ENCODE measurements at places on chromosomes 7 and 10.

DNA sequence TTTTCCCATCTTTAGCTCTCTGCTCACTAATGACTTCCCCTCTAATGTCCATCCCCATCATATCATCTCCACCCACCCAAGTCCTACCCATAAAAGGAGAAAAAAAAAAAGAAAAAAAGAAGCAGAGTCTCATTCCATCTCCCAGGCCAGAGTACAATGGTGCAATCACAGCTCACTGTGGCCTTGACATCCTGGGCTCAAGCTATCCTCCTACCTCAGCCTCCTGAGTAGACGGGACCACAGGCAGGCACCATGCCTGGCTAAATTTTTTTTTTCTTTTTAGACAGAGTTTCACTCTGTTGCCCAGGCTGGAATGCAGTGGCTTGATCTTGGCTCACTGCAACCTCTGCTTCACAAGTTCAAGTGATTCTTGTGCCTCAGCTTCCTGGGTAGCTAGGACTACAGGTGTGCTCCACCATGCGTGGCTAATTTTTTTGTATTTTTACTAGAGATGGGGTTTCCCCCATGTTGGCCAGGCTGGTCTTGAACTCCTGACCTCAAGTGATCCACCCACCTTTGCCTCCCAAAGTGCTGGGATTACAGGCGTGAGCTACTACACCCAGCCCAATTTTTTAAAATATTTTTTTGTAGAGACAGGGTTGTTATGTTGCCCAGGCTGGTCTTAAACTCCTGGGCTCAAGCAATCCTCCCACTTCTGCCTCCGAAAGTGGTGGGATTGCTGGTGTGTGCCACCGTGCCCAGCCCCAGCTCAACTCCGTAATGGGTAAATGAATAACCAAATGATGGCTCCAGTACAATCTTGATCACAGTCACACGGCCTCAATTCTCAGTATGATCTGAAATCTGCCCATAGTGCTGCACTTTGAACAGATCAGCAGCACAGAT lies 24.6 kb upstream of the SGMS1 start:
- H3K4me1 ChIP-seq, result peaks cover 13% of the 10 kb centered on the region
- H3K27me3 ChIP-seq, result no peaks in the 10 kb centered on the region
- H3K27ac ChIP-seq, result no peak overlapping the region
- no peak for DNase-seq
- no peak overlapping the region for H3K4me3 ChIP-seq

DNA sequence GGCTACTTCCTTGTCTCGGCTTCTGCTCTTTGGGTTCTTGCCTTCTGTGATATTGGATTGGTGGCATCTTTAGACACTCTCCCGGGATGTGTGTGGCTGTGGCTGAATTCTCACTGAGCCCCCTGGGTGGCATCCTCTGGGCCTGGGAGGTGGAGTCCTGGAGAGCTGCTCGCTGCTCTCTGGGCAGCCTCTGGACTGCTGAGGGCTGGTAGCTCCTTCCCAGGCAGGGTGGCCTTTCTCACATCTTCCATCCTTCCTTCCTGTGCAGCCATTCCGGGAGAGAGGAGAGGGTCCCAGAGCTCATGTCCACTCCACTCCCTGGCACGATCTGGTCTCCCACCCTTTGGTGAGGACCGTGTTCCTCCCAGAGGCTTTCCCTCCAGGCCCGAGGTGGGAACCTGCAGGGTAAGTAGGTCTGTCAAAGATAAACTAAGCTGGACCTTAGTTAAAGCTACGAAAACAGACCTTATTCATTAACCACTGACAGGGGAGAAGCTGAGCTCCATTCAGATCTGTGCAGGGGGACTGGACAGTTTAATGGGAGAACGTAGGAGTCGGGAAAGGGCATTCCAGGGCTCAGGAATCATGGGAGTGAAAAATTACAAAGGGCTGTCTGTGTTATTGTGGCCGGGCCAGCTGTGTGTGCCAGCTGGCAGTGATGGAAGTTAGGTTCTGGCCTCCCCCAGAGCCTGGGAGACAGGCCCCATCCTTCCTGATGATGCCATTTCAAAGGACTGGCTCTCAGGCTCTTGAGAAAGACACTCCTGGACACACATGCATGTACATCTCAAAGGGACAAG lies 8.7 kb downstream of the ATP6V0E2 start:
- no peak for DNase-seq
- peak overlapping the region; percentile 26 for H3K27ac ChIP-seq
- H3K4me3 ChIP-seq, result no peak overlapping the region
- H3K27me3 ChIP-seq, result no peaks in the 10 kb centered on the region

DNA sequence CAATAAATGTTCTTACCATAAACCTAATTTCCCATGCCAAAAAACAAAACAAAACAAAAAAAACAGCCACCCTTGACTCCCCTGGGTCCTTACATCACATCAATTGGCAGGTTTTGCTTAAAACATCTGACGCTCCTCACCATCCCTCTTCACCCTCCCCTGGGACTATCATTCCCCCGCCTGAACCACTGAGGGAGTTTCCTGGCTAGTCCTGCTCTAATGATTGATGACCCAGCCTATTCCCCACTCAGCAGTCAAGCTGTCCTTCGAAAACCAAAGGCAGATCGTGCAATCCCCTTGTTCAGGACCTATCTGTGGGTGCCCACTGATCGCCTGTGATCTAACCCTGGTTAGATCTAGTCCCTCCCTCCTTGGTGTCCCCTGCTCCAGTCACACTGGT lies 11.2 kb upstream of the FRMPD2 start:
- no peaks in the 10 kb centered on the region for H3K36me3 ChIP-seq
- H3K4me1 ChIP-seq, result peaks cover 7% of the 10 kb centered on the region
- no peak overlapping the region for H3K27ac ChIP-seq
- H3K27me3 ChIP-seq, result peaks cover 20% of the 10 kb centered on the region

- DNase-seq, result no peak
- H3K27ac ChIP-seq, result no peak overlapping the region
- H3K4me3 ChIP-seq, result no peak overlapping the region
- peaks cover 2% of the 10 kb centered on the region for H3K4me1 ChIP-seq
- H3K27me3 ChIP-seq, result no peaks in the 10 kb centered on the region
These were observed 42.5 kb downstream of the MRC1 start for GRCh38 chr10:17851611-17852010.

- peaks cover 7% of the 10 kb centered on the region for H3K27me3 ChIP-seq
- H3K27ac ChIP-seq, result peak within 1 kb of the TSS; percentile 67
- H3K4me1 ChIP-seq, result peaks cover 41% of the 10 kb centered on the region
- no peaks in the 10 kb centered on the region for H3K36me3 ChIP-seq
- peak; percentile 29 for DNase-seq
These were observed at the start of gene C10orf67 for GRCh38 chr10:23344241-23344841. Gene C10orf67, minus strand, starts transcription at chr10:23344797. Its CDS starts 23 bp downstream, at chr10:23344774.

DNA sequence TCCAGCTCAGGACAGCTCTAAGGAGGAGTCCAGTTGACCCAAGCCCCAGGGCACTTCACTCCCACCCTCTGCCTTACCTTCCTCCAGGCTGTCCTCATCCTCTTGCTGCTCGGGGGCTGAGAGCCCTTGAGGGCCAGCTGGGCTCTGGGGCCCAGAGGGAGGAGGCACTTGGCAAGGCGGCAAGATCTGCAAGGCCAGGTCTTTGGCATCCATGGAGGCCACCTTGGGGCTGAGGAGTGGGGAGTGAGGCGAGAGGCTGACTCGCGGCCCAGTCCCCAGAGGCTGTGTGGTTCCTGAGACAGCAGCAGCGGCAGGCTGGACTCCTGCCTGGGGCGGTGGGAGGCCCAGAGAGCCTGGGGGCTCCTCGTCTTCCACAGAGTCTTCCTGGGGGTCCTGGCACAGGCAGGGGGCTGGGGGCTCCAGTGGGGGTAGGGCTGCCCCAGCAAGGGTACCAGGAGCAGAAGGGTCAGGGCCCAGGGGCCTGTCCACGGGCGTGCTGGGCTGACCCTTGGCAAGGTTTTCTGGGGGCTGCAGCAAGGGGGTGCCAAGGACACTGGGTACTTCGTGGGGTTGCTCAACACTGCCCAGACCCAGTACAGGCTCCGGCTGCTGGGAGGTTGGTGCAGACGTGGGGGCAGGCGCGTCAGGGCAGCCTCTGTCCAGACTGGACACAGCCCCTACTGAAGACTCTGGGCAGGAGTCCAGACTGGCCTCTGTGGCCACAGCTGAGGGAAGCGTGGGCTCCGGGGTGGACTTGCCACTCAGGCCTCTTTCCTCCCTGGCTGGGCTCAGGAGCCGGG lies 6.5 kb downstream of the NACAD start:
- DNase-seq, result no peak
- no peaks in the 10 kb centered on the region for H3K27me3 ChIP-seq
- no peak overlapping the region for H3K27ac ChIP-seq
- no peaks in the 10 kb centered on the region for H3K36me3 ChIP-seq
- no peaks in the 10 kb centered on the region for H3K4me1 ChIP-seq

DNA sequence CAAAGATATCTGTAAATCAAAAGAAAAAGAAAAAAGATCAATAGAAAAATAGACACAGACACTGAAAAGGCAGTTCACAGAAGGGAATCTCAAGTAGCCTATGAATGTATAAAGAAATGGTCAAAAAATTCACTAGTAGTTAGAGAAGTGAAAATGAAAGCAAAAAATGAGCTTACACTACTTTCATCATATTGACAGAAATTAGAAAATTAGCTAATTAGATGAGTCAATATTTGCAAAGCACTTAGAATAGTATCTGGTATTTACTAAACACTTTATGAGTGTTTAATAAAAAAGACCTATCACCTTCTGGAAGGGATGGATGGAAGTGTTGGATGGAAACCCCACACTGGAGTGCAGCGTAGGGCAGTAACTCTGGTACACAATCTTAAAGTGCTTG lies 1.7 kb upstream of the CFAP58 start:
- H3K4me3 ChIP-seq, result no peak overlapping the region
- no peak for DNase-seq
- H3K27ac ChIP-seq, result no peak overlapping the region
- no peaks in the 10 kb centered on the region for H3K36me3 ChIP-seq

DNA sequence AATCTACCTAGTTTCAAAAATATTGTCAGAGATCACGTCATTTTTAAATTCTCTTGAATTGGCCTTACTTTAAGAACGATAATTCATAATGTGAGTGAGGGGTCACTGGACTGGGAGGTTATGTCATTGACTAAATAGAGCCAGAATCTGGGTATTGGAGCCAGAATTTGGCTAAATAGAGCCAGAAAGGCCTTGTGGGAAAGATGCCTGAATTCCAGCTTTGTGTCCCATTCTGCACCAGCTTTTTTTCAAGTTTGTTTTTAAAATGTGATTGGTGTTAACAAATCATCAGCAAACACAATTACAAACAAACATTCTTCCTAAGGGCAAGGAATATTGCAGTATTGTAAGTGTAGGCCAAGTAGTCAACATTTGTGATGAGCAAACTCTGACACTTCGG lies 233.2 kb upstream of the PRKCQ start:
- no peak overlapping the region for H3K4me3 ChIP-seq
- DNase-seq, result no peak
- H3K36me3 ChIP-seq, result no peaks in the 10 kb centered on the region
- no peaks in the 10 kb centered on the region for H3K4me1 ChIP-seq
- H3K27me3 ChIP-seq, result peaks cover 25% of the 10 kb centered on the region
- no peak overlapping the region for H3K27ac ChIP-seq

- H3K27ac ChIP-seq, result no peak overlapping the region
- H3K4me3 ChIP-seq, result no peak overlapping the region
- H3K36me3 ChIP-seq, result no peaks in the 10 kb centered on the region
These were observed 600.6 kb downstream of the LRMDA start for GRCh38 chr10:76031769-76032699.

GRCh38 chr7:111954474-111955381 lies 251.5 kb downstream of the DOCK4 start:
- no peaks in the 10 kb centered on the region for H3K27me3 ChIP-seq
- no peaks in the 10 kb centered on the region for H3K4me1 ChIP-seq
- no peak for DNase-seq
- no peaks in the 10 kb centered on the region for H3K36me3 ChIP-seq
- no peak overlapping the region for H3K4me3 ChIP-seq

DNA sequence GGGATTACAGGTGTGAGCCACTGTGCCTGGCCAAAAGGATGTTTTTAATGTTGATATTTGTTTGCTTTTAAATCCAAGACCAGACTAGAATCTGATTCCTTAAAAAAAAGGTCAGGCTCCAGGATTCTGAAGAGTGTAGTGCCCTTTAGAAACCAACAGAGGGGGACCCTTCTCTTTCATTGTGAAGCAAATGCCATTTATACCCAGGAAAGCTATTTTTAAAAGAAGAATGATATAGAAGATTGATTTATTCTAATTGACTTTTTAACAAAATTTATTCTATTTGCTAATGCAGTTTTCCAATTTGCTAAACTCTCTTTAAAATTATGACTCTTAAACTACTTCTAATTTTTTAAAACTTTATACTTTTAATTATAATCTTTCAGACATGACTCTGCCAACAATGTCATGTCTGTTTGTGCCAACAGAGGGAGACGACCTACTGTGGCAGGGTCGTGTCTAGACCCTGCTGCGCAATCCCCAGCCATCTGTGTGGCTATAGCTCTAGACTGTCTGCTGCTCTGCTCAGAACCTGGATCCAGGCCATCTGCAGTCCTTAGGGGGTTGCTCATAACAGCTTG lies 201.0 kb upstream of the IMMP2L start:
- DNase-seq, result no peak
- no peak overlapping the region for H3K27ac ChIP-seq
- no peaks in the 10 kb centered on the region for H3K36me3 ChIP-seq
- H3K4me3 ChIP-seq, result no peak overlapping the region
- H3K4me1 ChIP-seq, result no peaks in the 10 kb centered on the region

DNA sequence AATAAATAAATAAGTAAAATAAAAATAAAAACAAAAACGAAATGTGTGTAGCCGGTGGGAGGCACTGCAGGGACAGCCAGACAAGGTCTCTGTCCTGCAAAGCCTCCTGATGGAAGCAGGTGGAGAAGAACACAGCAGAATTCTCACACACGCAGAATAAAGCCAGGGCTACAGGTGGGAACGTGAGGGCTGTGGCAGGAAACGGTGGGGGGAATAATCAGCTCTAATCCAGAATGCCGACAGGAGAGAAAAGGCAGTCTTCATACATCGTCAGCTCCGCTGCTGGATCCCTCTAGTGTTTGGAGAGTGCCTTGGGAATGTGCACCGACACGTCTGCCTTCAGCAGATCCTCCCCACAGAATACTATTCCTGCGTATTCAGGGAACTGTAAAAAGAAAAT lies 6.8 kb upstream of the SNX8 start:
- no peaks in the 10 kb centered on the region for H3K36me3 ChIP-seq
- peaks cover 4% of the 10 kb centered on the region for H3K4me1 ChIP-seq
- no peak overlapping the region for H3K4me3 ChIP-seq
- no peak overlapping the region for H3K27ac ChIP-seq
- peaks cover 4% of the 10 kb centered on the region for H3K27me3 ChIP-seq

DNA sequence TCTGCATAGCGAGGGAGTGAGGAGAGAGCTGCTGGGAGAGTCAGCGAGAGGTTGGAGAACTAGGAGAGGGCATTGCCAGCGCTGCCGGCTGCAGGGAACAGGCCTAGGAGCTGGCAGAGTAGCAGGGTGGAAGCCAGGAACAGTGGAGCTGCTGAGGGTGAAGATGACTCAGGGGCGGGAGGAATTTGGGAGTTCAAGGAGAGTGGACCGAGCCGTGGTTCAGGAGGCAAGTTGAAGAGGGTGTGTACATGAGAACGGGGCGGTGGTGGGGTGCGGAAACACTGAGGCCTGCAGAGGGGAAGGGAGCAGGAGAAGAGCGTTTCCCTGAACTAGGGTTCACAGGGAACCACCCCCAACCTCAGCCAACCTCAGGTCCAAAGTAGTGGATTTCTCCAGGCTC lies 31.5 kb downstream of the HIF1AN start:
- peaks cover 48% of the 10 kb centered on the region for H3K27me3 ChIP-seq
- H3K27ac ChIP-seq, result no peak overlapping the region
- no peaks in the 10 kb centered on the region for H3K36me3 ChIP-seq
- no peak overlapping the region for H3K4me3 ChIP-seq
- peaks cover 4% of the 10 kb centered on the region for H3K4me1 ChIP-seq
